ENCODE measurements at places on chromosomes 12 and 14.

GRCh38 chr12:109463756-109464155 lies 13.3 kb downstream of the KCTD10 start:
- DNase-seq, result no peak

DNA sequence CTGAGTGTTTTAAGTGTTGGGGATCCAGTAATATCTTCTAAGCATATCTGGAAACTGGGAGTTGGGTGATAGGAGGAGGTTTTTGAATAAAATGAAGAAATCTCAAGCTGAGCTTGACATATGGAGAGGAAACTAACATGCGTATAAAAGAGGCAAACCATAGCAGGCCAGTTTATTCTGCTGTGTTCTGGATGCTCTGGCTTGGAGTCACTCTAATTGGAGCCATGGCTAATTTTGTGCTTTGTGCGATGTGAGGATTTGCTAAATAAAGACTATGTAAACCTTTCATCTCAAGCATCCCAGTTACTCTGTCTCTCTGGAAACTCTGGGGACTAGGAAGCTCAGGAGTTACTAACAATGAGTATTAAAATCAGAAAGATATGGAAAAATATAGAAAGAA lies 66.5 kb downstream of the ATF7IP start:
- DNase-seq, result no peak

DNA sequence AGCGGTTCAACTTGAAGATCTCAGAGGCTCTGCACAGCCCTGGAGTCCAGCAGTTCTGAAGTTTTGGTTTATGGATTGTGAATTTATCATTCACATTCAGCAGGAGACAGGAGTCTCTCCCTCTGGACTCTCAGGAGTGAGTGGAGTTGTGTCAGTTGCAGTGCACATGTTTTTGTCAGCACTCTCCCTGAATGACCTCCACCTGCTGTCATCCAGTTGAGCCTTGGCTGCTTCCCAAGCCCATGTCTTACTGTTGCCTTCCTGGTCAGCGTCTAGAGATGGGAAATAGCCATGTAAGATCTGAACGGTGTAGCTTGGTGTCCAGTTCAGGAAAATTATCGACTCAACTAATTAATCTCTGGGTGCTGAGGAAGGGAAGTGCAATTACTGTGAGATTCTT lies 133.2 kb downstream of the PRKCH start:
- DNase-seq, result peak; percentile 67

GRCh38 chr14:69891422-69891821 lies 12.2 kb downstream of the SMOC1 start:
- no peak for DNase-seq

GRCh38 chr12:52277486-52278245 lies 3.2 kb downstream of the KRT86 start:
- DNase-seq, result no peak

- DNase-seq, result no peak
Measured at GRCh38 chr14:89366864-89367778, 49.9 kb downstream of the FOXN3 start.

- DNase-seq, result peak; percentile 40
Measured at GRCh38 chr12:29147731-29148595, 1.1 kb upstream of the FAR2 start.

GRCh38 chr12:77685901-77686300 lies 144.8 kb upstream of the NAV3 start:
- DNase-seq, result no peak

DNA sequence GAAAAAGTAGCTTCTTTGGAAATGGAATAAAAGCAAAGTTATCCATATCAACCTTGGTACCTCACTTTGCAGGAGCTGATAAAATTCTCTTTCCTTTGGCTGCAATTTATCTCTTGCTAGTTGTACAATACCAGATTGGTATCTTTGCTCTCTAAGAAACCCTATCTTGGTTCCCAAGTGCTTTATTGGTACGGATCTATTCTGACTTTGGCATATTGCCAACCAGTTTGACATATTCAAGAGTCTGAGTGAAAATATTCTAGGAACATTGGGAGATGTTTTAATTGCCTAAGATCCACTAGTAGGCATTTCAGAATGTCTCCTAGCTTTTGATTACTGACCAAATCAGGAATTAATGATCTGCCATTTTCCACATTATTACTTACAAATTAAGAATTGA lies 167.2 kb upstream of the ATP2B1 start:
- DNase-seq, result no peak

GRCh38 chr12:4271717-4272423 lies 1.7 kb upstream of the CCND2 start:
- peak; percentile 85 for DNase-seq

- DNase-seq, result no peak
Measured at GRCh38 chr14:20798932-20799331, 3.7 kb downstream of the RNASE1 start.

DNA sequence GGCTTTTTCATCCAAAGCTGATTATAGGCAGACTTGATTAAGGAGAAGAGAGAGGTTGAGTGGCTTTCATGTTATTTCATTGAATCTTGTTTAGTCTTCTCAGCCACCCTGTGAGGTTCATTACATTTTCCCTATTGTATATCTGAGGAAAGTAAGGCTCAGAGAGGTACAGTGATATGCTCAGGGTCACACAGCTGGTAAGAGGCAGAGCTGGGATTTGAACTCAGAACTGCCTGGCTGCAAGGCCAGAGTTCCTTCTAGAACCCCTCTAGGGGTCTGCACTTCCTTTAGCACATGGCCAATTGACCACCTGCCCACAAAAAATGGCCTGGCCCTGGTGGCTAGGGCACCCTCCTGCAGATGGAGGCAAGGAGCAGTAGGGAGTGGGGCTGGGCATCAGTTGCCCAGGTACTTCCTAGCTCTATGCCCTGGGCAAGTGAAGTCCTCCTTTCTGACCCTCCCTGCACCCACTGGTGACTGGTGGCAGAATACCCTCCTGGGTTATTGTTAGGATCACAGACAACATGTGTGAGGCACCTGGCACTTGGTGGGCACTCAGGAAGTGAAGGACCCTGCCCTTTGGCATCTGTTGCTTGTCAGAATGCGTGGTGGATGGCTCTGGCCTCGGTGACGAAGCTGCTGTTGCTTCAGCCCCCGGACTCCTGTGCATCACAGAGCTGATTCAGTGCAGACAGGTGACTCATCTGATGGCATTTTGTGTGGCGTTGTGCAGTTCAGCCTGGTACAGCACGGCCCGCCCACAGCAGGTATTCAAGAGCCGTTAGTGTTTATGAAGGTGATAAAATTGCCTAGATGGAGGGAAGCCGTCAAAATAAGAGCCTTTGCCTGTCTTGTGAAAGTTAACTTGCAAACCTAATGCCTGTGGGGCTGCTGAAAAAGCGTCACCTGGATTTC lies 115.8 kb downstream of the SLC25A47 start:
- DNase-seq, result no peak

DNA sequence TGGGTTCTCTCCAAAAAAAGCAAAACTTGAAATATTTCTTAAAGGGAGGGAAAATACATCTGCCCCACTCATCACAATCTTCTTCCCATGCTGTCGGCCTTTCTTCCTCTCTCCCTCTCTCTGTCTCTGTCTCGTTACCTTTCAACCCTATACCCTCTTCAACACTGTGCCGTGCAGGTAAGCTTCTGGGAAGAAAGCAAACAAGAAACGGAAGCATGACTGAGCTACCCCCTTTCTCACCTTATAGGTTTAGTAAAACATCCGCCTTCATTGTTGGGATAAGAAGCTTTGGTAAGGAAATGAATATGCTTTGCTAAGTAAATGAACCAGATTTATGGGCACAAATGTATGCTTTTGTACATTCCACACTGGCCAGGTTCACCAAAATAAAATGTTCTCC lies 63.0 kb downstream of the TMEM30B start:
- no peak for DNase-seq

DNA sequence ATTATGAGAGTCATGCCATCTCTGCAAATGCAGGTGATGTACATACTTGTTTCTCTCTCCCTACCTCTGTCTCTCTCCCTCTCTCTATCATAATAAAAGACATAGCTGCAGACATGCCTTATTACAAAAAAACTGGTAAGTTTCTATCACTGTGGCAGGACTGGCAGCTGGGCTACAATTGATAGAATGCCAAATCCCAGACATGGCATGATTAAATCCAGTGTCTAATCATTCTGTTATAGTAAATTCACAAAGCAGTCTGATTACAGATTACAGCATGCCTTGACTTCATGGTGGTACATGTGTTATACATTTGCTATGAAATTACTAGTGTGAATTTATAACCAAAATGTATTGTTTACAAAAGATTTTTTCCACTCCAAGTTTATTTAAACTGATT lies 854.7 kb downstream of the TMTC2 start:
- no peak for DNase-seq

DNA sequence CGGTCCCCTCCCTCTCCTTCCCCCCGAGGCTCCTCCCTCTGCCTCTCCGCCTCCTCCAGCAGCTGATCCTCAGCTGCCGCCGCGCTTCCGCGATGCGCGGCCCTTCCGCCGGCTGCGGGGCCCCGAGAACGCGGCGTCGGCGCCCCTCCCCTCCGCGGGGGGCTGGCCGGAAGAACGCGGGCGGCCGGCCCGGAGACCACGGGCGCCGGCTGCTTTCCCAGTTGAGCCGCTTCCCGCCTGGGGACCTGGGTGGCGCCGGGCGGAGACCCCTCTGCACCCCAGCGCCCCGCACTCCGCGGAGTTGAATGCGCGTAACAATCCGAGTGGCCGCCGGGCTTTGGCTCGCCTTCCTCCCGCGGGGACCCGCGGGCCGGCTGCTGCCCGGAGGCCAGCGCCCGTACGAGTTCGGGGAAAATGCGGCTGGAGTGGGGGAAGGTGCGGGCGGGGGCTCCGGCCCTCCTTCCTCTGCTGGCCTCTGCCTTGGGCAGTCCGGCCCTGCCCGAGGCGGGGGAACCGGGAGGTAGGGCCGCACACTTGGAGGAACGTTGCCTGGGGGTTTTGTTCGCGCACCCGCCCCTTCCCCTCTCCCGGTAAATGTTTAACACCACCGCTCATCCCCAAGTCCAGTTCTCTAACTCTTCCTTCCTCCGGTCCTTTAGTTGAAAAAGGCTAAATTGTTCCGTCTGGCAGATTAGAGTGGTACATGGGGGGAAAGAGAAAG lies 393 bp upstream of the DCAF5 start:
- DNase-seq, result peak; percentile 96

DNA sequence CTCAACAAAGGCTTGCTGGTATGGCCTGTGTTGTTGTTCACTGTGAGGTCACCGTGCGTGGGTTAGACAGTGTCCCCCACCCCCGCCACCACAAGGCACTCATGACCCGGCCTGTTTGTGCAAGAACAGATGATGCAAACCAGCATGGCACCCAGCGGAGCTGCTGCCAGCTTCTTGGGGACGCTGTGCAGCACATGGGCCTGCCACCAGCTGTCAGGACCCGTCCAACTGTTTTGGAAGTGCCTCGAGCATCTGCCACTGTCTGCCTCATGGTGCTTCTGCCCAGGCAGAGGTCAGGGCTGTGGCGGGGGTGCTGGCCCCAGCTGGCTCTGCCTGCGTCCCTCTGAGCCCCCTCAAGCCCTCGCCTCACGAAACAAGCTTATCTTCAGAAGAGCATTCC lies 1.5 kb downstream of the ASB2 start:
- DNase-seq, result peak; percentile 81

- DNase-seq, result no peak
Measured at GRCh38 chr14:79967453-79967852, 243.9 kb downstream of the DIO2 start.

- no peak for DNase-seq
Measured at GRCh38 chr12:127957001-127957660, 309.8 kb upstream of the TMEM132C start.

DNA sequence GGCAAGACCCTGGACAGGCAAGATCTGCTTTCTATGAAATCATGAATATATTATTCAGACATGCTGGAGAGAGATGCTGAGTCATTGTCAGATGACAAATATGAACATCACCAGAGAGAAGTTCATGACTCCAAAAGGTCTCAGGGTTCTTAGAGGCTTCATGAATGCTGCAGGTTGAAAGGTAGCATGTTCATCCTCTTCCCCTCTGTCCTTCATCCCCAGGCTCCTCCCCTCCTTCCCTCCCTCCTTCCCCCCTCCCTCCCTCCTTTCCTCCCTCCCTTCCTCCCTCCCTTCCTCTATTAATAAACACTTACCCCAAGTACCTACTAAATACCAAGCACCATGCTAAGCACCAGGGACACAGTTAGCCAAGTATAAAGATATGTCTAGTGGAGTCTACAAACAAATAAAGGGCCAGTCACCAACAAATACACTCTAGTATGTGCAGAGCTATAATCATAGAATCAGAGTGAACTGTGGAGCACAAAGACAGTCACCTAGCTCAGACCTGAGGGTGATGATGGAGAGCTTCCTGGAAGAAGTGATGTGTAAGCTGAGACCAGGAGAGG lies 46.2 kb downstream of the RPH3A start:
- no peak for DNase-seq

DNA sequence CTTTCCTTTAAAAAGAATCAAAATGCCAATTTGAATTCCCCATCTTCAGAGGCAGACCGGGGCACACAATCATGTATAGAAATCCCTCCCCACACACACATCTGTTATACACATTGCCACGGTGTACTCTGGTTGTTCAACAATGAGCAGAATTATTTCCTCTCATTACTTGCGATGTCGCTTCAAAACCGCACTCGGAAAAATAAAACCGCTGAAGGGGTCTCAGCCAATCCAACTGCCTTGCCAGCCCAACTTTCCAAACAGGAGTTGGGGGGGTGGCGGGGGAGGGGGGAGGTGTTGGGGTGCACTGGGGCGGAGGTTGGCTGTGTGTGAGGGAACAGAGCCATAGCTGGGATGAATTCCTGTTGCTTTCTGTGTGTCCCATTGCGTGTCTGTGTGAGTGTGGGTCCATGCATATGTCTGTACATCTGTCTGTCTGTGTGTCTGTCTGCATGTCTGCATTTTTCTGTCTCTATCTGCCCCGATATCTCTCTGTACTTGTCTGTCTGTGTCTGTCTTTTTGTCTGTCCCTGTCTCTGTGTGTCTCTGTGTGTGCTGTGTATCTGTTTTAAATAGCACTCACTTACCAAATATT lies 163.6 kb upstream of the TBX3 start:
- DNase-seq, result no peak

DNA sequence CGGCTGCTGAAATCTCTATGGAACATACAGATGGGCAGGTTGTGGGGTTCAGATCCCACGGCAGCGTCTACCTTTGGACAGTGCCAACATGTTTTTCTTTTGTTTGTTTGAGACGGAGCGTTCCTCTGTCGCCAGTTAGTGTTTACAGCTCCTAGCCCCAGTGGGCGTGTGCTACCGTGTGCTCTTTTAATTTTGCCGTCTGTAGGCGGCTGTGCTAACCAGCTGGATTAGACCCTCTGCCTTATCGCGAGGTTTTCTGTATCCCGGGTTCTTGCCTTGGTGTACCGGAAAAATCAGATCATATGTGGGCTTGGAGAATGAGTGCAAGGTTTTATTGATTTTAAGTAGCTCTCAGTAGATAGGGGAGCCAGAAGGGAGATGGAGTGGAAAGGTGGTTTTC lies 9.8 kb upstream of the GALNT6 start:
- no peak for DNase-seq

GRCh38 chr12:2586156-2587038 lies 208.4 kb upstream of the FKBP4 start:
- DNase-seq, result no peak

All from heart left ventricle (tissue), 16 donors.